ENCODE measurements at places on chromosomes 16 and 17. TPM values are rescaled to one million over a fixed set of nuclear protein-coding genes. Genes with fewer than 3 reads are reported as not detected.

Gene YBX2
- 12.2 TPM for total RNA-seq

Gene HIC1
- 0.63 TPM for total RNA-seq

Gene AXIN2
- 34.8 TPM for total RNA-seq

Gene SOX9
- total RNA-seq = 0.38 TPM

Gene SCNN1G
- total RNA-seq = 0.48 TPM

Gene EPOP
- total RNA-seq = 6.2 TPM

Gene TEX19
- 1.9 TPM for total RNA-seq

Gene DUXB
- total RNA-seq = not detected

Gene HOXB1
- 4.5 TPM for total RNA-seq

Gene TBC1D3I
- total RNA-seq = not detected

Gene ICAM2
- 0.59 TPM for total RNA-seq

Gene CDC42EP4
- 30.7 TPM for total RNA-seq

Gene SLC12A3
- total RNA-seq = not detected

Gene NDUFB10
- total RNA-seq = 403 TPM

Gene KNOP1
- total RNA-seq = 50.6 TPM

Gene SLC16A5
- 28.2 TPM for total RNA-seq

Gene KRT27
- not detected for total RNA-seq

Gene PLXDC1
- total RNA-seq = 0.18 TPM

Gene VWA3A
- 0.24 TPM for total RNA-seq

Gene CCDC57
- total RNA-seq = 3.7 TPM

Gene CSH1
- 0.30 TPM for total RNA-seq

Gene CCDC200
- total RNA-seq = not detected

Gene GRAP
- 0.66 TPM for total RNA-seq

Gene IL21R
- 0.73 TPM for total RNA-seq

Gene MYH2
- total RNA-seq = 0.17 TPM

Gene RAP1GAP2
- total RNA-seq = 45.7 TPM

Gene SULT1A1
- 28.7 TPM for total RNA-seq

Gene NPIPA3
- total RNA-seq = 0.70 TPM

Gene FLII
- 199 TPM for total RNA-seq

Gene DECR2
- 21.4 TPM for total RNA-seq

Gene PLCD3
- 28.6 TPM for total RNA-seq
